ENCODE measurements at places on chromosomes 12 and 14. TPM values are rescaled to one million over a fixed set of nuclear protein-coding genes. Genes with fewer than 3 reads are reported as not detected.
A peak's percentile ranks its signal among the peaks of the same experiment; 100 is the strongest.

PRH1 gene
- total RNA-seq, result 30.3 TPM

VWF gene
- total RNA-seq, result 8.0 TPM

KRT6A gene
- total RNA-seq, result not detected

- DNase-seq, result no peak
These were observed 211.3 kb upstream of the NAV3 start for GRCh38 chr12:77619425-77619824.

GRCh38 chr14:69501423-69501838 lies 16.9 kb downstream of the PLEKHD1 start:
- DNase-seq, result no peak

DNA sequence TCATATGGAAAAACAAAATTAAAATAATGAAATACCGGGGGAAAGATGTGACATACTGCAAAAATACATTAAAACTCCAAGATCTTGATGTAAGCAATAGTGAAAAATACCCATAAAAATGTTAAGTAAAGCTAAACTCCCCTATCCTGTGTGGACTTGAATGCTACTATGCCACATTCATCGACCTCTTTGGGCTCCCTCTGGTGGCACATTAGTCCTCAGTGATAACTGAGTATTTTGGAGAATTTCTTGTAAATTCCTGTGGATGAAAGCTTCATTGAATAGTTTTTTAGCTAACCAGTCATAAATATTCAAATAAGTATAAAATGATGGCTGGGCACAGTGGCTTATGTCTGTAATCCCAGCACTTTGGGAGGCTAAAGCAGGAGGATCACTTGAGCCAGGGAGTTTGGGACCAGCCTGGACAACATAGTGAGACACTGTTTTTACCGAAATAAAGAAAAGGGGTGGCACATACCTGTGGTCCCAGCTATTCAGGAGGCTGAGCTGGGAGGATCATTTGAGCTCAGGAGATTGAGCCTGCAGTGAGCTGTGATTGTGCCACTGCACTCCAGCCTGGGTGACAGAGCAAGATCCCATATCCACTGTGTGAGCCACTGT lies 42.4 kb upstream of the SGPP1 start:
- DNase-seq, result peak; percentile 21

GRCh38 chr12:25502596-25502995 lies 50.5 kb downstream of the LMNTD1 start:
- DNase-seq, result no peak

DNA sequence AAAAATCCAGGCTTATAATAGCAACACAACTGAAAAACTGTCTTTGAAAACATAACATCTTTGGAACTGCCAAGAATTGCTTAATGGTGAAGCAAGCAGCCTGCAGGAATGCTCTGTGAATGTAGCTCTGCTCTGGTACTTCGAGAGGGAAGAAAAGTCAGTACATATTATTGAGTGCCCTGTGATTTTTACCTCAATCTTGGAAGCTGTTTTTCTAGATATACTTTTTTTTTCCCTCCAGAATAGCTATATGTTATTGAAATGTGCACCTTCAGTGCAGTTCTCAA lies 508.1 kb downstream of the PCNX1 start:
- DNase-seq, result no peak

DNA sequence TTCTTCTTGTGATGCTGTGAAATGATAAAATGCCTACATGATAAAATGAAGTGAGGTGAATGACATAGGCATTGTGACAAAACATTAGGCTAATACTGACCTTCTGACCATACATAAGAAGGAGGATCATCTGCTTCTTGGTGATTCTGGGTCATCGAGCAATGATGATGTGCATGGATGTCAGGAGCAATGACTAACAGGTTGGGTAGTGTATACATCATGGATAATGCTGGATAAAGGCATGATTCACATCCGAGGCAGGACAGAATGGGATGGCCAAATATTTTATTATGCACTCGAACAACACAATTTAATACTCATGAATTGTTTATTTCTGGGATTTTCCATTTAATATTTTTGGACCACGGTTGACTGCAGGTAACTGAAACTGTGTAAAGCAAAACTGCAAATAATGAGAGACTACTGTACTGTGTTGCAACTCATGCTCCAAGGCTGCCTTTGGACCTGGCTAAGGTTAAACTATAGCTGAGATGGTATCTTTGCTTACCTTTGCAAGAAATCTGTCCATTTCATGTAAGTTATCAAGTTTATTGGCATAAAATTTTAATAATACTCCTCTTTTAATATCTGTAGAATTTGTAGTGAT lies 7.6 kb upstream of the SLC25A21 start:
- DNase-seq, result no peak

- DNase-seq, result peak; percentile 29
These were observed 107.7 kb upstream of the CAND1 start for GRCh38 chr12:67161322-67161918.

DNA sequence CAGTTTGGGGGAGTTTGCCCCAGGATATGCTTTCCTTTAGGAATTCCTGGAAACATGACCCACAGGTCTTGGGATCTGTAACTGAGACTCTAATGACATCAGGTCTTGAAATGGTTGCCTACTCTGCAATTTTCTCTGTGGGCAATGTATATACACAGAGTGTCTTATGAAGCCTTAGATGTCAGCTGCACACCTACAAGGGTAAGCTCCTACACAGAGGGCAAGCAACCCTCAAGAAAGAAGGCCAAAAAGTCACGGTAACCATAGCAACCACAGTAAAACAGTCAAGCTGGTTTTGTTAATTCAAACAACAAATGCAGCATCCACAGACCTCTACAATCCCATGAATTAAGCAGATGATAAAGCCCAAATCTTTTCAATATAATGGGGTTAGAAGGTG lies 293.0 kb downstream of the SSPN start:
- peak; percentile 34 for DNase-seq

DNA sequence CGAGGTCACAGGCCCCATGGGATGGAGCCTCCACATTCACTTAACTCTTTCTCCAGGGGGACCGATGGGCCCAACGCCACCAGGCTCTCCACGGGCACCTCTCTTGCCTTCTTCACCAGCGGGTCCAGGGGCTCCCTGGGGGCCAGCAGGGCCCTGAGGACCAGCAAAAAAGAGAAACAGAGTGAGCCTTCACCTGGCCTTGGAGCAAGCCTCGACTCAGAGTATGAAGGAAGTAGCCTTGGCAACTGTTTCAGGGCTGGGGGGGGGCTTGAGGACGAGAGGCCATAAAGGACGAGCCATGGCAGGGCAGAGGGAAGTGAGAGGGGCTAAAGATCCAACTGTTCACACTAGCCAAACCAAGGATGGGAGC lies 18.0 kb downstream of the COL2A1 start:
- DNase-seq, result no peak

DNA sequence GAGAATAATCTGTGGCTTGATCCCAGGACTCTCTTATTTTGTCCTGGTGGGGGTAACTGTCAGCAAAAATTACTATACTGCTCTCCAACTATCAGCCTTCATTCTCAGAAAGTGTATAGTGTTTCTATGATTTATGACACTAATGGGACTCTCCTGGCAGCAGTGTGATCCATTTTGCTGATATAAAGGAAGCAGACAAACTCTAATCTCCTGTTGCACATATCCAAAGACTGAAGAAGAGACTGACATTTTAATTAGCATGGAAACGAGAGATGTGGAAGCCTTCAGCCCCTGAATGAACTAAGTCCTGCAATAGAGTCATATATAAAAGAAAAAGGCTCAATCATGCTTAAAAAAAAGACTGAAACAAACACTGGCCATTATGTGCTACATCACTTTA lies 127.8 kb upstream of the SSTR1 start:
- DNase-seq, result no peak

GRCh38 chr14:96844857-96845570 lies 47.8 kb downstream of the VRK1 start:
- no peak for DNase-seq

DNA sequence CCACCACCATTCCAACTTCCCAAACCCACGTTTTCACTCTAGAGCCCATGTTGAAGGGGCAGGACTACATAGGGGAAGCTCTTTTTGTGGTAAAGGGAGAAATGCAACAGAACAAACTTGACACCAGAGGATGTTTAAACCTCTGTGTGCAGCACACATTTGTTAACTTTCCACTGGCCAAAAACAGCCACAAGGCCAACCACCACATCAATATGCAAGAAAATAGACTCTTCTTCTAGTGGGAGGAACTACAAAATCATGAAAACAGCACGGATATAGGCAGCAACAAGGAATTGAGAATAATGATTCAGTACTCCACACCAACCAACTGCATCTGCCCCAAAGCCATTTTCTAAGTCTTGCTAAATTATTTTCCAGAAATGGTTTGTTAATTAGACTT lies 66.3 kb upstream of the CEP83 start:
- DNase-seq, result no peak

- peak; percentile 28 for DNase-seq
These were observed 16.5 kb upstream of the DYRK2 start for GRCh38 chr12:67632005-67632404.

DNA sequence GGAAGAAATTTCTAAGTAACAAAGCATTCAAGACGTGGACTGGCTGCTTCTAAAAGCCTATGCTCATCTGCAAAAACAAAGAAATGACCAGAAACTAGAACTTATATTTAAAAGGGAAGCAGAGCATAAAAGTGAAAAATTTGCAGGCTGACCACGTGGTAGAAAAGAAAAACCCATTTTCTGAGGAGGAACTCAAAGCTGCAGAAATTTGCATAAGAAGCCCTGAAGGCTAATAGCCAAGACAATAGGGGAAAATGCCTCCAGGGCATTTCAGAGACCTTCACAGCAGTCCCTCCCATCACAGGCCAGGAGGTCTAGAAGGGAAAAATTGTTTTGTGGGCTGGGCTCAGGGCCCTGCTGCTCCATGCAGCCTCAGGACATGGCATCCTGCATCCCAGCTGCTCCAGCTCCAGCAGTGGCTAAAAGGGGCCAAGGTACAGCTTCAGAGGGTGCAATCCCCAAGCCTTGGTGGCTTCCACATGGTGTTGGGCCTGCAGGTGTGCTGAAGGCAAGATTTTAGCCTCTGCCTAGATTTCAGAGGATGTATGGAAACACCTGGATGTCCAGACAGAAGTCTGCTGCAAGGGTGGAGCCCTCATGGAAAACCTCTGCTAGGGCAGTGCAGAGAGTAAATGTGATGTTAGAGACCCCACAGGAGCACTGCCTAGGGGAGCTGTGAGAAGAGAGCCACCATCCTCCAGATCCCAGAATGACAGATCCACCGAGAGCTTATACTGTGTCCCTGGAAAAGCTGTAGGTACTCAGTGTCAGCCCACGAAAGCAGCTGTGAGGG lies 55.5 kb downstream of the CHGA start:
- DNase-seq, result no peak

GRCh38 chr12:131385313-131386166 lies 325.4 kb upstream of the SFSWAP start:
- DNase-seq, result no peak

DNA sequence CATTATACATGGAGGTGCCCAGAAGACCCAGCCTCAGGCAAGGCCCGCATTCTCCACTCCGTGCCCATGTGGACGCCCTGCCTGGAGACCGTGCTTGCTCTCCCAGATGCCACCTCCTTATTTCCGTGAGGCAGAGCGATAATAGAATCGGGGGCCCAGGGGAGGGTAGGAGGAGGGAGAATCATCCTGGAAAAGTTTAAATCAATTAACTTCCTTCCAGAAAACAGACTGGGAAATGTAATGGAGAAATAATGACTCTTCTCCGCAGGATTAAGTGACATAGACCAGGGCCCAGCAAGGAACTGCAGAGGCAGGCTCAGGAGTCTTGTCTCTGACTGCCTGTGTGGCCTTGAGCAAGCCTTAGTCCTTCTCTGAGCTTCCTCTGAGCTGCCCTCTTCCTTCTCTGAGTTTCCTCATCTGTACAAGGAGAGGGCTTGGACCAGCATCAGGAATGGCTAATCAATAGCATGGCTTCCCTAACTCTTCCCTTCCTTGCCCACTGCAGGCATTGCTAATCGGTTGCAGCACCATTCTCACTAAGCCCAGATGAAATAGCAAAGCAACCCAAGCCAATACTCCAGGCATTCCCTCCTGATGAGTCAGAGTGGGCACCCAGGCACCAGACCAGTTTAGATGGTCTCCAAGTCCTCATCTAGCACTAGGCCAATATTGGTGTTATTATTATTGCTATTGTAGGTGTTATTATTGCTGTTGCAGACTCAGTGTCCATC lies 11.3 kb upstream of the FAM222A start:
- no peak for DNase-seq

DNA sequence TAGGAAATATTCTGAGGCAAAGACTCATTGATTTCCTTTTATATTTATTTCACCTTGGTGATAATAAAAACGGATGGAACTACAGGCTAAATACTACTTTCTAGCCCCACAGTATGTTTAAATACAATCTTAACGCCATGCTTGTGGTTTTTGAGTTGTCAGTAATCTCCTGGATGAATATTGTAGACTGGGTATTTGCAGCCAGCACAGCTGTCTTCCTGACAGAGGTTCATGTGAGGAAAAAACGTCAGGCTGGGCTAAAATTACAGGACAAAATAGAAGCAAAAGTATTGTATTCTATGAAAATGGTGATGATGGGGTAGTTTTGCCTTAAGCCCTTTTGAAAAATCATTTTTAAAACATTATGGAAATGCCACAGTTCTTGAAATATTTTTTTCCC lies 140.9 kb downstream of the CCDC91 start:
- DNase-seq, result no peak

DNA sequence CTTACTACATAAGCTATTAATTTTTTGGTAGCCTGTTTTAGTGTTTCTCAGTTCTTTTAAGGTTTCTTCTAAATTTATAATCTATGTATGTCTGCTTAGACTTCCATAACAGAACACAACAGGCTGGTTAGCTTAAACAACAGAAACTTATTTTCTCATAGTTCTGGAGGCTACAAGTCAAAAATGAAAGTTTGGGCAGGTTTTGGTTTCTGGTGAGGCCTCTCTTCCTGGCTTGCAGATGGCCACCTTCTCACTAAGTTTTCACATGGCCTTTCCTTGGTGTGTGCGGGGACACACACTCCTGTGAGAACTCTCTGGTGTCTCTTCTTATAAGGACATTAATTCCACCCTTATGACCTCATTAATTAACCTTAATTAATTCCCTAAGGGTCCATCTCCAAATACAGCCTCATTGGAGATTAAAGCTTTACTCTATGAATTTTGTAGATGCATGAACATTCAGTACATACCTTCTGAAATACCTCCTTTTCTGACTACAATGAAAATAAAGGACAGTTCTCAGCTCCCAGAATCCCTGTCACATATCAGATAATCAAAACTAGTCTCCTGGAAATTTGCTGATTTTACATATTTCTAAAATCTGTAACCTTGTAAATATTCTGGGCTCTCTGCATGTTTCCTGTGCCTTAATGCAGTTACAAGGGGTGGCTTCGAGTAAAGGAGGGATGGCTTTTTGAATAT lies 23.2 kb upstream of the BMAL2 start:
- no peak for DNase-seq

GRCh38 chr14:39228509-39229221 lies 5.0 kb upstream of the MIA2 start:
- DNase-seq, result no peak

GRCh38 chr12:107660235-107660634 lies 25.4 kb upstream of the PWP1 start:
- no peak for DNase-seq

Measured in neural progenitor cell (in vitro differentiated cells).